ENCODE measurements at places on chromosomes 7 and 10.

- DNase-seq: no peak
Observed at GRCh38 chr10:12588091-12588860, 238.9 kb downstream of the CAMK1D start.

DNA sequence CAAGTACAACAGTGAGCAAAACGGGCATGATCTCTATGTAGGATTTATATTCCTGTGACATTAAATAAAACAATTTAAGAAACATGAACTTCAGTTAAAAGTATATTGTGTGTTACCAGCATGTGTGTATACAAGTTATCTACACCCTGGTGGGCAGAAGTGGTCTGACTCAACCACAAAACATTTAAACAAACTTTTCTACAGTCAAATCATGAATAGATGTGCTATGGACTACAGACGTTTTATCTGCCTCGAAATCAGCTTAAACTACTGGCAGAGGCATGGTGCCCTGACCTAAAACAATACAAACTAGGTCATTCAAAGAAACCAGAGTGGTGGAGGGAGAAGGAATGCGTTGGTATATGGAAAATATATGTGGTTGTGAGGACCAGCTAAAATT is 3.6 kb downstream of the ARL3 start:
- peak; percentile 54 for DNase-seq

- DNase-seq: no peak
Observed at GRCh38 chr7:74044366-74045350, 16.7 kb downstream of the ELN start.

- no peak for DNase-seq
Observed at GRCh38 chr7:47576866-47577306, 5.0 kb downstream of the TNS3 start.

GRCh38 chr7:24842449-24843241 is 85.4 kb upstream of the GSDME start:
- no peak for DNase-seq

DNA sequence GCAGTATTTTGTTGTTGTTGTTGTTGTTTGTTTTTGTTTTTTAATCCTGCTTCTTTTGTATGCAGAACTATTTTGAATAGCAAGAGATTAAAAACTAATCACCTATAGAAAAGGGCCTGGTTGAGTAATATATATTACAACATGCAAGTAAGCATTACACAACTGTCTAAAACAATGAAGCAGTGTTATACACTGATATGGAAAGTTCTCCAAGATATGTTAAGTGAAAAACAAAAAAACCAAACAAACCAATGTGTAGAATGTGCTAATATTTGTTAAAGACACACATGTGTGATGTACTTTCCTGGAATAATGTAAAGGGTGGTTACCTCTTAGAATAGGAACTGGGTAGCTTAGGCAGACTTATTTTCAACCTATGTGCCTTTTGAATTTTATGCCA is 117.4 kb downstream of the ZNF365 start:
- DNase-seq: no peak

DNA sequence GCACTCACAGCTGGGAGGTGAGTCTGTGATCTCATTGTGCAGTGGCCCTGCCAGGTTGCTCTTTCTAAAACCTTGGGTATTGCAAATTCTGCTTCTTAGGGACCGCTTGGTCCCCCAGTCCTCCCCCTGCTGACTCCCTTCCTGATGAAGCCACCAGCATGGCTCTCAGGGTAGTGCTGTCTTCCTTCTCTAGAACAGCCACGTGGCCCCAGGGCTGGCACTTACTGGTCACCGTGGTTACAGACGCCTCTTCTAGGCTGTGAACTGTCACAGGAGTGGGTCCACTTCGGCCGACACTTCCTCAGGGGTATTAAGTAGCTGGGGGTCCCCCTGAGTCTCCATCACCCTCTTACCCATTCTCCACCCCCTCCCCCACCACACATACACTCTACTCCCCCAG is 2.7 kb upstream of the HTRA1 start:
- DNase-seq: no peak

DNA sequence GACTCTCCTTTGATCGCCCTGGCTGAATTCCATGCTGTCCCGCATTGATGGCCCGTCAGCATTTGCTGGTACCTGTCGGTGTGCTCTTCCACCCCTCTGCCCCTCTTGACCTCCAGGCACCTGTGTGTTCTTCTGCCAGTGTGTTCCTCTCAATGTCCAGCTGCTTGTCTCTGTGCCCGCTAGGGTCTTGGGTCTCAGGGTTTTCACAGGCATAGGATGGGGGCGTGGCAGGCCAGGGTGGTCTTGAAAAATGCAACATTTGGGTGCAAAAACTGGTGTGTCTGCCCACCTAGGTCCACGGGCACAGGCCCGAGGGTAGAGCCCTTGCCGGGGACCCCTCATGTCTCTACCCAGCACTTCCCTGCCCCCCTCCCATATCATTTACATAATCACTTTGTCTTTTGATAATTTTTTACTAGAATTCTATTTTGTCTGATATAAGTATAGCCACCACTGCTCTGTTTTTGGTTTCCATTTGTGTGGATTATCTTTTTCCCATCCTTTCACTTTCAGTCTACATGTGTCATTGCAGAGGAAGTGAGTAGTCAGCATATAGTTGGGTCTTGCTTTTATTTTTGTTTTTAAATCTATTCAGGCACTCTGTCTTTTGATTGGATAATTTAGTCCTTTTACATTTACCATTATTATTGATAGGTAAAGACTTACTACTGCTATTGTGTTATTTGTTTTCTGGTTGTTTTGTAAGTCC is 46.6 kb upstream of the ADRA2A start:
- DNase-seq: no peak

DNA sequence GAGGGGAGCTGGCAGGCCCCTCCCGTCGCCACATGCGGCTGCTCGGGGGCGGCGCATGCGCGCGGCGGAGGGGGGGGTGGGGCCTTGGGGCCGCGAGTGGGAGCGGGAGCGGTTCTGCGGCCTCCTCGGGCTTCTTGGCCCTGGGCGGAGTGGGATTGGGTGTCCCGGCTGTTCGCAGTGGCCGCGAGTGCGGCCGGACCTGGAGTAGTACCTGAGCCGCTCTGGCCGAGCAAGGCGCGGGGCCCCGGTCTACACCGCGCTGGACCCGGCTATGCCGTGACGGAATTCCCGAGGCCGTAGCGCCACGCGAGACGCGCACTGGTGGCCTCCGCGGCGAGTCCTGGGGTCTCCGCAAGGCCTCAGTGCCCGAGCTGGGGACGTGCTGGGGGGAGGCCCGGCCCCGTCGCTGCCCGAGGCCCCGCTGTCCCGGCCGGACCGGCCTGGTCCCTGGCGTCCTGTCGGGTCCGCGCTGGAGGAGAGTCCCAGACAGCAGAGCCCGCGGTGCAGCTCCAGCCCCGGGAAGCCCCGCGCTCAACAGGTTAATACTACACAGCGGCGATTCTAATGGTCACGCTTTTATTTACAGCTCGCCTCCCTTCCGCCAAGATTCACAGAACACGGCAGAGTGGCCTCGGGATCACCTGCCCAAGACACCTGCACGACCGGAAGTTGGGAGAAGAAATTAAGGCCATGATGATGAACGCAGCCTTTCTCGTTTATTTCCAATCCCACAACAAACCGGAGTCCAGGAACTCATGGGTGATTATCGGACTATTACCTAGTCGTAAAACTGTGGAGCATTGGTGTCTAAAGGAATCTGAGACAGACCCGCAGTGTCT is 671 bp upstream of the PAXIP1 start:
- DNase-seq: peak; percentile 63

- DNase-seq: no peak
Observed at GRCh38 chr7:104933022-104933421, 81.0 kb upstream of the KMT2E start.

- DNase-seq: no peak
Observed at GRCh38 chr7:94344826-94345225, 49.9 kb upstream of the COL1A2 start.

DNA sequence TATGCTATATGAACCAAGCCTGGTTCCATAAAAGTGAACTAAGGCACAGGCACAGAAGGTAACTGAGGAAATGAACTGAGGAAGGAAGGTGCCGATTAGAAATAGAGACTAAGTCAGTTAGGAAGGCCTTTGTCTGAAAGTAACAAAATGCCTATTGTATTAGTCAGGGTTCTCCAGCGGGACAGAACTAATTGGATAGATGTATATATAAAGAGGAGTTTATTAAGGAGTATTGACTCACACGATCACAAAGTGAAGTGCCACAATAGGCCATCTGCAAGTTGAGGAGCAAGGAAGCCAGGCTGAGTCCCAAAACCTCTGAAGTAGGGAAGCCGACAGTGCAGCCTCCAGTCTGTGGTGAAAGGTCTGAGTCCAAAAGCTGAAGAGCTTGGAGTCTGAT is 13.9 kb upstream of the PLXNA4 start:
- no peak for DNase-seq

DNA sequence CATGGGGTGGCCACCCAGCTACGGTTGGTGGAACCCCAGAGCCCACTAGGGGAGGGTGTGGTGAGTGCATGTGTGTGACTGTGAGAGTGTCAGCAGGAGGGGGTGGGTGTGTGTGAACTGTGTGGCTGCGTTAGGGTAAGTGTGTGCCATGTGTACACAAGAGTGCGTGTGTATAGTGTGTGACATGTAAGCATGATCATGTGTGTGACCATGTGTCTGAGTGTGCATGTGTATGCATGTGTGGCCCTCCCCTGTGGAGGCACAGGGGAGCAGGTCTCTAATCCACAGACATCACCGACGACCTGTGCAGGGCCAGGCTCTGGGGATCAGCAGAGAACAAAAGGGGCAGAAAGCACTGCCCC is 3.5 kb upstream of the CFAP46 start:
- DNase-seq: no peak

DNA sequence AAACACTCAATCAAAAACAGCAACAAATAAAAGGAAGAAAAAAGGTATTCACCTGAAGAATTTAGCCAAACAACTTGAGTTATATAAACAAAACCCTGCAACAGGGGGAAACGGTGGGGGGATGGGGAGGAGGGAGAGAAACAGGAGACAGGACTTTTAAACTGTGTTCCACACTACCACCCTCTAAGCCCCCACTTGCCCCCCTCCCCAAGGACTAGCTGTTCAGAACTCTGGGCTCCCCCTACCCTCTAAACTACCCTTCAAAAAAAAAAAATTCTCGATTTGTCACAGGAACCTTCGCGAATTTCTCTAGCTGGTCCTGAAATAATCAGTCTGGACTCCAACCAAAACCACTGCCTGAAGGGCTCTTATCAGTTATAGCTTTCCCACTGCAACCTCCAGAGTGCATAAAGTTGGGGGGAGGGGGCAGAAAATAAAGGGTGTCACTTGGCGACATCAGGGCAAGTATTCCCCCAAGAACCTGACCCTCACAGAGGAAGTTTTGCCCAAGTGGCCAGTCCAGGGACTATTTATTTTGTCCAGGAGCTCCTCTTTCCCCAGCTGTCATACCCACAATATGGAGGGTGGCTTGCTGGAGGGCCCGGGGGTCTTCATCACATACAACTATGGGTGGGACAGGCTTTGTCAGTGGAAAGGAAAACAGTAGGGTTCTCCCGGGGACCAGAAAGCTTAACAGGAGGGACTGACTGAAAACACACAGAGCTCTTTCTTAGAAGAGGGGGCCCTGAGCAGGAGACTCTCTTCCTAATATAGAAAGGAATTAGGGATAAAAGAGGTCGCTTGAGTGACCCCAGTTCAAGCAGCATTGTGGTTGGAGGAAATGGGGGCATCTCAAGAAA is 1.3 kb downstream of the UBE2H start:
- DNase-seq: no peak

GRCh38 chr7:83524277-83525075 is 124.5 kb downstream of the SEMA3E start:
- DNase-seq: no peak

DNA sequence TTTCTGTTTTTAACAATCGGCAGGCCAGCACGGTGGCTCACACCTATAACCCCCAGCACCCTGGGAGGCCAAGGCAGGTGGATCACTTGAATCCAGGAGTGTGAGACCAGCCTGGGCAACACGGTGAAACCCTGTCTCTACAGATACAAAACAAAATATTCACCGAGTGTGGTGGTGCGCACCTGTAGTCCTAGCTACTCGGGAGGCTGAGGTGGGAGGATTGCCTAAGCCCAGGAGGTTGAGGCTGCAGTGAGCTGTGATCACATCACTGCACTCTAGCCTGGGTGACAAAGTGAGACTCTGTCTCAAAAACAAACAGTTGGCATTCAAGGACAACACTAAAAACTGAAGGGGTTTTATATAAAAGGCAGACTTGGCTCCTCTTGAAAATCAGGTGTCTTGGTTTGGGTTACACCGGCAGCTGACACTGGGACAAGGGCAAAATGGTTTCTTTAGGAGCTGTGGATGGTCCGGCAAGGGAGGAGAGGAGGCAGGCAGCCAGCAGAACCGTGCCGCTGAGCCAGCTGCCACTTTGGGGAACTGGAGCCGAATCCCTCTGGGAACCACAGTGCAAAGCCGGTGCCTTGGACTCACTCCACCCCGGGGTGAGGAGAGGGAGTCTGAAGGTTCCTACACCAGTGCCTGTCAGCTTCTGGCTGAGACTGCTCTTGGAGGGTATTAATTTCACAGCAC is 52.6 kb downstream of the CHST3 start:
- DNase-seq: no peak

DNA sequence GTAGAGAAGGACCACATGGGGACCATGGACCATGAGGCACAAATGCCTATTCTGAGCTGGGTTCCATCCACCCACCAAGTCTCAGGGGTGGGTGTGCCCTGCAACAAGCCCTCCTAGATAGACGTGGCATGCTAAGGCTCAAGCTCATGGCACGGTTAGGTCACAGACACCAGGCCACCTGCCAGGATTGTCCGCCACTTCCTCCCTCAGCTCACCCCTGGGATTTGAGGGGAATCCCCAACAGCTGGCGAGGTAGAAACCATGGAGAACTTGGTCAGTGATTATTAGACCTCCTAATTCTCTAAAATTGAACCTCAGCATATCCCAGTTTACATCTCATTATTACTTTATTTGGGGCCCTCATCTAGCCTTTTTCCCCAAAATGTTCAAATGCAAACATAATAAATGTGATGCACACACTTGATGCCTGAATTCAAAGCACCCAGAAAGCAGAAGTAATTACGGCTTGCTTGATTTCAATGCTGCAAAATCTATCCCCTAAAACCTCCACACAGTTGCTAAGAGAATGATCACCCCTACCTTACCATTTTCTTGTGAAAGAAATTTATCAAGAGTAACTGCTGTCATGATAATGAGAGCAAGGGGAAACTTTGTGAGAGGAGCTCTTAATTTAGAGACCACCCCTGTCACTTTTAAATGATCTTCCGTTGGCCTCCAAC is 366.6 kb upstream of the PFKP start:
- no peak for DNase-seq

GRCh38 chr7:152411389-152411788 is 24.4 kb downstream of the KMT2C start:
- no peak for DNase-seq

GRCh38 chr10:69498711-69499471 is 47.6 kb downstream of the TSPAN15 start:
- no peak for DNase-seq

All from AG09319 (cell line).